Central memory CD4-positive, alpha-beta T cell (primary cell): ENCODE measurements at places on chromosomes 3 and 15.

DNA sequence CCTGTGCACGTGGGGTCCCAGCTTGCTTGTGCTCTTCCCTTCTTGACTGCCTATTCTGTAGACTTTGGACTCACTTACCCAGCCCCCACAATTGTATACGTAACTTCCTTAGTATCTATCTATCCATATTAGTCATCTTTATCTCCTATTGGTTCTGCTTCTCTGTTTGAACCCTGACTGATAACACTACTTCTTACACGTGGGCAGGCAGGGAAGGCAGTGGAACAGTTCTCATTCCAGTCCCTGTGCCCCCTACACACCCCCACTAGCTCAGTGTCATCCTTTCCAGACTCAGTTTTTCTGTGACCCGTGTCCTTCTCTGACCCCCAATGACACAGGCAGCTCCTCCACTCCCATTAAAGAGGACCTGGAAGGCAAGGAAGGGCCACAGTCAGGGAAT is 74.2 kb upstream of the FBN1 start:
- DNase-seq: no peak

GRCh38 chr3:167484551-167484950 is 10.7 kb upstream of the SERPINI2 start:
- DNase-seq: no peak

GRCh38 chr3:168250415-168250861 is 154.7 kb upstream of the GOLIM4 start:
- DNase-seq: no peak

- no peak for DNase-seq
Measured at GRCh38 chr3:34925851-34926250, 713.5 kb upstream of the ARPP21 start.

GRCh38 chr3:99929745-99930139 is 112.1 kb downstream of the CMSS1 start:
- DNase-seq: no peak

GRCh38 chr15:82750831-82751180 is 41.1 kb upstream of the AP3B2 start:
- DNase-seq: no peak

DNA sequence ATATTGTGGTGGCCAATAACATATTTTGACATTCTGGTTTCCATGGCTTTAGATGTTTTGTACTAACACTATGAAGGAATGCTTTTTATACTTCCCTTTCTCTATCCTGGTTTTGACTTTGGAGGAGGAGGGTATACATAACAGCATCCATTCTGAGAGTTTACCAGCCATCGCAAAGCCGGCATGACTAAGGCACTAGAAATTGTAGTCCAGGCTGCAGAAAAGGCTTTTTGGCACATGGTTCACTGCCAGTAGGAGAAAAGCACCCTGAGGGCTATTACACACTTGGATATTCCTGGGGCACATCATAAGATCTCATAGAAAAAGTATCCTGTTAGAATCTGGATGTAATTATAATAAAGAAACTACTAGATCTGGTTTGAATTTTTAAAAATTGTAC is 101.8 kb downstream of the STT3B start:
- DNase-seq: no peak

GRCh38 chr3:141268306-141268705 is 36.7 kb downstream of the PXYLP1 start:
- DNase-seq: no peak

DNA sequence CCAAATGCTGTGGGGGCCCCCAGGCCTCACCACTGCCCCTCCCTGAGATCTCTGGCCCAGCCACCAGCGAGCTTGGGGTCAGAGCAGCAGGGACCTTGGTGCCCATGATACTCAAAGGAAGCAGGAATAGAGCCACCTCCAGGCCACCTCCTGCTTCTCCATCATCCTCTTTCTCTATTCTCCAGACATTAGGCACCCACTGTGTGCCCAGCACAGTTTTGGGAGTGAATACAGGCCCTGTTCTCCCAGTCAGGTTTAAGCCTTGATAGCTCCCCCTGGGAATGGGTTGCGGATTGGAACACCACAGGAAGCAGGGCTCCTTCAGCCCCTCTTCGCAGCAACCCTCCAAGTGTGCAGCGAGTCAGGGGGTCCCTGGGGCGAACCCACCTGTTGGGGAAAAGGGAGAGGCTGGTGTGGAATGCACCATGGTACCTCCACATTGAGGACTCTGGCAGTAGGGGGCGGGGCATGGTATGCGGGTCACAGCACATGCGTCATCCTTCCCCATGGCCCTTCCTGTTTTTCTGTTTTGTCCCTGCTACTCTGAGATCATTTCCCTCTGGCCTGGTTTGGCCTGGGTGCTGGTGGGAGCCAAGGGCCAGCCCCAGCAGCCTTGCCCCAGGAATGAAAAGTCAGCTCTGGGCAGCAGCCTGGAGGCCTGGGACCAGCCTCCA is 14.2 kb upstream of the SEMA3B start:
- DNase-seq: no peak

DNA sequence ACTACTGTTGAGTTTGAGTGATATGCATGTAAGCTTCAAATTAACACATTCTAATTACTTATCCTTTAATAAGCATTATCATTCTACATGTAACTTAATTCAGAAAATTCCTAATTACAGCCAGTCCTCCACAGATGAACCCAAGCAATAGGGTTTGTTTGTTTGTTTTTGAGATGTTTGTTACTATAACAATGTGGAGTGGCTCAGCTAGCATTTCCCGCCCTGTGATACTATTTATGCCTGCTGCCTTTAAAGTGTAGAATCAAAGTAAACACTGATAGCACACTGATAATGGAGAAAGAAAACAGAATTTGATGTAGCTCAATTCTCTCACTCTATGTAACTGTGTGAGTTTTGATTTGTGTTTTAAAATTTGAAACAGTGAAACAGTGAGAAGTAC is 105.1 kb upstream of the IGF1R start:
- DNase-seq: no peak

- no peak for DNase-seq
Measured at GRCh38 chr3:45832699-45833098, 9.2 kb downstream of the LZTFL1 start.

GRCh38 chr3:10204921-10205320 is 40.2 kb downstream of the IRAK2 start:
- no peak for DNase-seq

DNA sequence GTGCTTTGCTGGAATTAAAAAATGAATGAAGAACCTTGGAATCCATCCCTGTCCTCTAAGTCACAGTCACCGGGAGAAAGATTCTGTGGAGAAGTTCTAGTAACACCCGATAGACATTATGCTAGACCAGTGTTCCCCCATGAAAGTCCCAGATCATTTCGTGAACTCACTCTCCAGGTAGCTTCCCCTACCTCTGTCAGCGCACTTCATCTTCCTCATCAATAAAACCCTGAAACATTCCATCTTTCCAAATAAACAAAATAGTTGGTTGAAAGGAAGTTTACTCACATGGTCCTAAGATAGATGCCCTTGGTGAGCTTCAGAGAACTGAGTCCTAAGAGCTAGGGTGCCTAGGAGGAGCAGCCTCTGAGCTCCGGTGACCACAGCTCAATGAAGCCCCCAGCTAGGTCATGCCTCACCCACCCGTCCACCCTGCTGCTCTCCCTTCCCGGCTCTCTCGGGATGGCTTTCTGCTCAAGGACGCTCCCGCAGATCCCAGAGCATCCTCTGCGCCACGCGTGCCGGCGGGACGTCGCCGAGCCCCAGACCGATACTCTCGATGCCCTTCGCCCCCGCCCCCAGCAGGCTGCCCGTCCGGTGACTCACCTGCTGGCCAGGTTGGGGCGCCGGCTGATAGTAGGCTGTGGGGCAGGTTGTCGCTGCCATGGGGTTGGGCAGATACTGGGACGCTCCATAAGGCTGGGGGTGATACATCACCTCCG is 776 bp downstream of the VGLL3 start:
- no peak for DNase-seq

DNA sequence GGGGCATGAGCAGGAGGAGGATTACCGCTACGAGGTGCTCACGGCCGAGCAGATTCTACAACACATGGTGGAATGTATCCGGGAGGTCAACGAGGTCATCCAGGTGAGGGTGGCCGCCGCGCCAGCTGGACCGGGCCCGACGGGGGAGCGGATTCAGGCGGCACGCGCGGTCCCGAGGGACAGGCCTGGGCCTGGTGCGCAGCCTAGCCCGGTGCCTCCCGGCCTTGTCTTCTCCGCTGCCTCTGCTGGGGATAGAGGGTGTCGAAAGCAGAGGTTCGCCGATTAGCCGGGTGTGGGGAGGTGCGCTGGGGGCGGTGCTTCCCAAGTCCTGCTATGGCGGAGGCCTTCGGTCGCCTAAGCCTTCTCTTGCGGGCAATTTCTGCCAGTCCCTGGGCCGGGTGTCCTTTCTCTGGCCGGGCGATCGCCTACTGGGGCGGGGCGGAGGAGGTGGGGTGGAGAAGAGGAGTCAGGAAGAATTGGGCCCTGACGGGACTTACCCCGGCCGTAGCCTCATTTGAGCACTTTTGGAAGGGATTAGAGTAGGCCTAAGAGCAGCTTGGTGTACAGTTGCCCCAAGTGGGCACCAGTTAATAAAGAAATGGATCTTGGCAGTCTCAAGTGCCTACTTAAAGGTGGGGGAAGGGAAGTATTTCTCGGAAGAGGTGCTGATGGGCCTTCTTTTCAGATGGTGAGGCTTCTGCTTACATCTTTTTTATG is 940 bp downstream of the ARIH1 start:
- peak; percentile 83 for DNase-seq

- peak; percentile 38 for DNase-seq
Measured at GRCh38 chr3:28317438-28318022, 31.0 kb upstream of the ZCWPW2 start.

DNA sequence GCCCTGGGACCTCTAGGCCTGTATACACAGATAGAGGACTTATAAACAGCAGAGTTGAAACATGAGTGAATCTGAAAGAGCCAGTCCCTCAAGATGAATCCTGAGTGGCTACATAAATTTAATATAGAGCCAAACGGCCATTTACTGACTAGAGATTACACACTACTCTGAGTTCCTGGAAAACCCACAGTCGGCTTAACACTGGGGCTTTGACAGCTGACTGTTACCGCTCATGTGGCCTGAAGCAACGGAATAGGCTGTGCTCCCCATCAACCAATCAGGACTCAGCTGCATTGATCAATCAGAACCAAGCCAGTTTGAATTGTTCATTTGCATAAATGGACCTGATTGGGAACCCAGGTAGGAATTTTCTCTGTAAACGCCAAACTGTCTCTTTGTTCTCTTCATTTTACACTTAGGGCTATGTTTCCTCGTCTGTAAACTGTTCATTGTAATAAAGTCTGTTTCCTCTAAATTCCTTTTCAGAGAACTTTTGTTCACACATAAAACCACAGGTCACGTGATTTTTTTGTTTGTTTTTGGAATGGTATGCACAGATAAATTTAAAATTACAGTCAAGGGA is 40.5 kb downstream of the CCNL1 start:
- peak; percentile 14 for DNase-seq

- peak; percentile 9 for DNase-seq
Measured at GRCh38 chr3:56758539-56758981, 43.2 kb downstream of the ARHGEF3 start.

DNA sequence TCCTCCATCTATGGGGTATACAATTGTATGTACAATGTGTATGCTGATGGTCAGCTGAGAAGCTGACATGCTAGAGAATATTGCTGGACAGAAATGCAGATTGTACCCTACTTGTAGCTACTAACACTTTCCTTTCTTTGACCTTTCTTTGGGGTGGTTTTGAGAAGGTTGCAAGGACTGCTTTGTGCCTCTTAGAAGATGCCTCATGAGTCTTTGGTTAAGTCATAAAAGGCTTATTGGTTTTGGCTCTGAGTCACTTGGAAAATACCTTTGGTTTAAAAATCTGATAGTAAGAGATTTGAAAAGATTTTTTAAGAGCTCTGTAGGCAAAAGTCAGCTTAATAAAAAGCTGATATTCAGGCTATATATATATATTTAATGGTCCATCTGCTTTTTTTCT is 71.5 kb downstream of the ZMAT3 start:
- no peak for DNase-seq

DNA sequence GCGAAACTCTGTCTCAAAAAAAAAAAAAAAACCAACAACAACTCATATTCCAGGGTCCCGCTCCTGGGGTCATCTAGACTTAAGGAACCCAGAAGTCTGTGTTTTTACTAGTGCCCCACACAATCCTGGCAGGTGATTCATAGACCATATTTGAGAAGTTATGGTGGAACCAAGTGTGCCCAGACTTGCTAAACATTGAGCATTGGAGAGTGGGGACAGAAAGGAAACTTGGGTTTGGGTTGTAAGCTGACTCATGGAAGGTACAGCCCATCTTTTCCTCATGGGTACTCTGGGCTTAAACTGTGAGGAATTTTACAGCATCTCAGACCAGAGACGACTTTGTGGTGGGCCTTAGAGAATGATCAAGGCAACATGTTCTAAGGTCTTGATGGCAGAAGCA is 18.3 kb upstream of the IGF2BP2 start:
- no peak for DNase-seq

- no peak for DNase-seq
Measured at GRCh38 chr3:107643038-107643883, 120.5 kb downstream of the BBX start.

GRCh38 chr3:7917443-7918151 is 584.0 kb upstream of the LMCD1 start:
- no peak for DNase-seq

GRCh38 chr15:35150361-35150760 is 65.3 kb upstream of the NANOGP8 start:
- no peak for DNase-seq

GRCh38 chr3:72763751-72764440 is 84.3 kb downstream of the SHQ1 start:
- DNase-seq: no peak

DNA sequence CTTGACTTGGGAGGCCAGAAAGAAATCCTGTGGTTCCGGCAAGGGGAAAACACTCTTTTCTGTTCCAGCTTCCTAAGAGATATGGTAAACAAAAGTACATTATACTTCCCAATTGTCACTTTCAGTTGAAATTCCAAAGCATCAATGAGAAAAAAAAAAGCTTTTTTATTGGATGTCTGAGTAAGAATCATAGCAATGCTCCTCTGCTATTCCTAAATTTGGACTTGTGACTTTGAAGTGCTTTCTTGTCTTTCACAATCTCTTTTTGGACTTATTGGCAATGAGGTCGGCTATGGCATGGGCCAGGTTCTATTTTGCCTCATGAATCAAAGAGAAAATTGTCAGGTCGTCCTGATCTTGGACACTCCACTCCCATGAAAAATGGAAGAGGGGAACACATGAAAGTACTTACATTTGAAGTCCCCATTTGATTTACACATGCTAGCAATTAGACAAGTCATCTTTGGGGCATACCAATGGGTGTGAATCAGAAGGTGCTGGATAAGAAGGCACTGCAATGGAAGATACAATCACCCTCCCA is 170.5 kb downstream of the GREM1 start:
- no peak for DNase-seq

- no peak for DNase-seq
Measured at GRCh38 chr3:25025236-25025635, 402.8 kb upstream of the RARB start.
